ENCODE measurements at places on chromosomes 11 and 22. TPM values are rescaled to one million over a fixed set of nuclear protein-coding genes. Genes with fewer than 3 reads are reported as not detected.

MPEG1 gene
- 36.1 TPM for total RNA-seq

GDPD4 gene
- total RNA-seq, result not detected

CDC42EP2 gene
- 64.3 TPM for total RNA-seq

OLFML1 gene
- total RNA-seq, result 10.8 TPM

TMA7B gene
- total RNA-seq, result not detected

GRCh38 chr22:20058989-20059770 is 20.9 kb upstream of the DGCR8 start:
- no peak for DNase-seq
- H3K36me3 ChIP-seq, result peaks cover 99% of the 10 kb centered on the region
- H3K27me3 ChIP-seq, result no peaks in the 10 kb centered on the region
- H3K4me1 ChIP-seq, result no peaks in the 10 kb centered on the region

DNA sequence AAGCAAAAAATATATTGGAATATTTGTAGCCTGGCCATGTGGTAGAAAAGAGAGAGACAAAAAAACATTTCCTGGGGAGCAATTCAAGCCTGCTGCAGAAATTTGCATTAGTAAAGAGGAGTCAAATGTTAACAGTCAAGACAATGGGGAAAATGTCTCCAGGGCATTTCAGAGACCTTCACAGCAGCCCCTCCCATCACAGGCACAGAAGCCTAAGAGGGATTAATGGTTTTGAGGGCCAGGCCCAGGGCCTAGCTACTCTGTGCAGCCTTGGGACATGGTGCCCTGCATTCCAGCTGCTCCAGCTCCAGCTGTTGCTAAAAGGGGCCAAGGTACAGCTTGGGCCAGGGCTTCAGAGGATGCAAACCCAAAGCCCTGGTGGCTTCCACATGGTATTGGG is 46.8 kb downstream of the PGR start:
- no peaks in the 10 kb centered on the region for H3K27me3 ChIP-seq
- no peaks in the 10 kb centered on the region for H3K36me3 ChIP-seq
- H3K4me1 ChIP-seq, result no peaks in the 10 kb centered on the region
- H3K27ac ChIP-seq, result no peak overlapping the region
- H3K4me3 ChIP-seq, result no peak overlapping the region

DNA sequence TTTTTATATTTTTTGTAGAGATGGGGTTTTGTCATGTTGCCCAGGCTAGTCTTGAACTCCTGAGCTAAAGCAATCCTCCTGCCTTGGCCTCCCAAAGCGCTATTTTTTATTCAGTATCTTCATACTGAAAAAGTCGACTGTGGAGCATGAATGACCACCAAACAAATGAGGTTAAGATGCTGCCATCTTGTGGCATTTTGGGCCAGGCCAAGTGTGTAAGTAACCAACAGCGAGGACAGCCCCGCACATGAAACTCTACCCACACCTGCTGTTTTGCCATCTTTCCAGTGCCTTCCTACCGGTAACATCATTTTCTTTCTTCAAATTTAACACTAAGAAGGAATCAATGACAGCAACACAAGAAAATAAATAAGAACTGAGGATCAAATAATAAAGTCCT is 32.2 kb upstream of the AQP11 start:
- H3K4me3 ChIP-seq, result no peak overlapping the region
- no peak overlapping the region for H3K27ac ChIP-seq
- no peaks in the 10 kb centered on the region for H3K36me3 ChIP-seq
- H3K27me3 ChIP-seq, result no peaks in the 10 kb centered on the region

DNA sequence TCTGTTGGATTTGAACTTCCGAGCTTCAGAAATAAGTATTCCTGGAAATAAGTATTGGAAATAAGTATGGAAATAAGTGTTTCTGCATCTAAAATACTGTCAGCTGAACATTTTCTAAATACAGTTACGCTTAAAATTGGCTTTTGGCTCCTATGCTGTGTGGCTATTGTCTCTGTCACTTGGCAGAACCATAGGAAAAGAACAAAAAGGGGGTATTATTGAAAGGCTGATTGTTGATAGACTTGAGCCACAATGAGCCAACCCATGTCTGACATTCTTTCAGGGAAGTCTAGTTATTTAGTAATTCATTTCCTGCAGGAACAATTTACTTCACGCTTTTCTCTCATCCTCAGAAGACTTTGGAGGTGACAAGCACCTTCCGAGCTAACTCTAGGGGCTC is 32.5 kb upstream of the LARGE1 start:
- DNase-seq, result no peak
- H3K4me1 ChIP-seq, result no peaks in the 10 kb centered on the region
- no peaks in the 10 kb centered on the region for H3K27me3 ChIP-seq
- H3K4me3 ChIP-seq, result no peak overlapping the region
- H3K27ac ChIP-seq, result no peak overlapping the region

DNA sequence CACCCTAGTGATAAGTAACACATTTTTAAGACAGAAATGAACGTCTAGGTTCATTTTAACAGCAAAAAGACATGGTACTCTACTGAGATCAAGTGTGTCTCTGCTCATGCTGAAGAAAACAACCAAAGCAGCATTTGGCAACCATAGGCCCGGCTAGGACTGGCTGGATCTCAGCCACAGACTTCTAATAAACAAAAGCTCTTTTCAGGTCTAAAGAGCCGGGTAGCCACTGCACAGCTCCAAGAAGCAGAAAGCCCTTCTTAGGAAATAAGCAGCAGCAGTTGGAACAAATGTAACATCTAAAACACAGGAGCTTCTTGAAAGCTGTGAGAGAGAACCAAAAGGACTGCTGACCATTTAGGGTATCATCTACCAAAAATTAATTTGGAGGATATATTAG is 37.6 kb downstream of the PITPNB start:
- H3K4me3 ChIP-seq, result peak overlapping the region; percentile 8
- DNase-seq, result no peak
- no peaks in the 10 kb centered on the region for H3K27me3 ChIP-seq
- H3K36me3 ChIP-seq, result no peaks in the 10 kb centered on the region
- peaks cover 63% of the 10 kb centered on the region for H3K4me1 ChIP-seq

DNA sequence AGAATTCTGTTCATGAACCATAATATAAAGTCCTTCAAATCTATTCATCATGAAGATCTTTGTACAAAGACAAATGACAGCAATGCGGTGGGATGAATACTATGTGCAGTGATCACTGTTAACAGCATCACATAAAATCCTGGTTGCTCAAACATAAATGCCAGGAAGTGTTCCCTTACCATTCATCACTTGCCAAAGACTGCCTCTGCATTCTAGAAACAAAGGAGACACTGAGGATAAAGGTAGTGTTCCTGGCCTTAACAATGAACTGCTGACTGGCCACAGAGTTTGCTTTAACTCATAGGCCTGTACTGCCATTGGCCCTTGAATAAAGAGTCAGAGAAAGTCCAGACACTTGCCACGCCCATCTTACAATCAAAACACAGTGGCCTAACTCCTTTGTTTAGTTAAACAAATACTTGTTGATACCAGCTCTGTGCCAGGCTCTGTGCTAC is 29.5 kb downstream of the C2CD3 start:
- H3K27ac ChIP-seq, result no peak overlapping the region
- no peaks in the 10 kb centered on the region for H3K36me3 ChIP-seq
- no peak overlapping the region for H3K4me3 ChIP-seq
- H3K27me3 ChIP-seq, result no peaks in the 10 kb centered on the region
- no peak for DNase-seq

DNA sequence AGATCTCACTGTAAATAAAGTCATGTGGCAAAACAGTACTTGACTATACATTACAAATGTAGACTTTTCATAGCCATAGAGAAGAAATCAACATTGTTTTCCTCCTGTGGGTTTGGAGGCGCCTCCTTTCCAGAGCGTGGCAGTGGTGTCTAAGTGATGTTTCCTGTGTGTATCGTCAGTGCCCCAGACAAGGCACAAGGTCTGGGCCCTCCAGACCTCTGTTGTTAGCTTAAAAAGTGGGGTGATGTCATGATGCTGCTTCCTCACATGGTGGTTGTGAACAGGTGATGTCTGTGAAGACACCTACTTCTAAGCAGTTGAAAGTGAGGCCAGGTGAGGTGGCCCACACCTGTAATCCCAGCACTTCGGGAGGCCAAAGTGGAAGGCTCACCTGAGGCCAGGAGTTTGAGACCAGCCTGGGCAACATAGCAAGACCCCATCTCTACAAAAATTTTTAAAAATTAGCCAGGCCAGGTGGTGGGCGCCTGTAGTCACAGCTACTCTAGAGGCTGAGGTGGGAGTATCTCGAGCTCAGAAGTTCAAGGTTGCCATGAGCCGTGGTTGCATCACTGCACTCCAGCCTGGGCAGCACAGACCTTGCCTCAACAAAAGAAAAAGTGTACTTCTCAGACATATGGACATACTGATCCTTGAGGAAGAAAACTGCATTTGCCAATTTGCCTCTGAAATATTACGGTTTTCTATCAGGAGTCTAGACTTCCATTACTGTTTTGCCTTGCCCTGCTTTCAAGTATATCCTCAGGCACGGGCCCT is 15.7 kb downstream of the NUP50 start:
- H3K27ac ChIP-seq, result no peak overlapping the region
- peaks cover 92% of the 10 kb centered on the region for H3K36me3 ChIP-seq
- no peaks in the 10 kb centered on the region for H3K4me1 ChIP-seq

DNA sequence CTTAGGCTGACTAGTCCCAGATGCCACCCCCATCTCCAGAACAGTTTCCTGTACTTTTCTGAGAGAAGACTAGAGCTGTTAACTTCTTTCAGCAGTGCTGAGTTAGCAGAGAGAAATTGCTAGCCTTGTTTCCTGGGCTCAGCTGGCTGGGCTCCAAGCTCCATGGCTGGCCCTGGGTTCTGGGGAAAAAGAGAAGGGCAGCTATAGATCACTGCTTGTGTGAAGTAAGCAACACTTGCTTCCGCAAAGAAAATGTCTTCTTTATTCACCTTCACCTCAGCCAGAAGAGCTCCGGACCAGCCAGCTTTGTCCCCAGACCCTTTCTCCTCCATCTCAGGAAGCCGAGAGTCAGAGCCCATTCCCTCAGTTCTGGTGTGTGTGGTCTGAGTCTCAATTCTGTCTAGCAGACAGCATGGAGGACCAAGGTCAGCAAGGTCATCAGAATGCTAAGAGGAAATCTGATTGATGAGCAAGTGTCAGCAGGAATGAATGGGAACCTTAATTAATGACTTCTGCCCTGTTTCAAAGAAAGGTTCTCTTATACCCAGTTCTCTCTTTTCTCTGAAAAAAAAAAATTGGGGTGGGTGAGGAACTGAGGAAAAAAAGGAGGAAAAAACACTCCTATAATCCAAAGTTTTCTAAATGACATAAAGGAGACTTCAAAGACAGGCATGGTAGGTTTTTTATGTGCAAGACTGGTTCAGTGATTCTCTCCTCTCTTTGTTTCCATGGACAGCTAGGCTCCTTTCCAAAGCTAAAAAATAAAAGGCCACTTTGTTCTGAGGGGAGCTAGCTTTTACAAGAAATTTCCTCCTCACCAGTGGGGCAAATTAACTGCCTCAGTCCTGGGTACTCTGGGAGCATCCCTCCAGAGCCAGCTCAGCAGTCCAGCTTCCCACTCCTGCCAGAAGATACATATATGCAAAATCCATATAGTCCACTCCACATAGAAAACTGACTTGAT is 63.6 kb upstream of the FAM181B start:
- no peak for DNase-seq
- H3K4me3 ChIP-seq, result no peak overlapping the region
- no peak overlapping the region for H3K27ac ChIP-seq
- H3K4me1 ChIP-seq, result no peaks in the 10 kb centered on the region
- no peaks in the 10 kb centered on the region for H3K36me3 ChIP-seq

DNA sequence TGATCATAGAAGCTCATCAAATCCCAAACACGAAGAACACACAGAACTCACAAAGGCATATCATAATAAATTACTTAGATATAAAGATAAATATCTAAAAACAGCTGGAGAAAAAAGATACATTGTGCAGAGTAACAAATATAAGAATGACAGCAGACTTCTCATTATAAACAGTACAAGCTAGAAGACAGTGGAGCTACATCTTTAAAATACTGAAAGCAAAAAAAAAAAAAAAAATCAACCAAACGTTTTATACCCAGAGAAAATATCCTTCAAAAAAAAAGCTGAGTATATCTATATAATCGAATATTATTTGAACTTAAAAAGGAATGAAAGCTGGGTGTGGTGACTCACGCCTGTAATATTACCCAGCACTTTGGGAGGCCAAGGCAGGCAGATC is 90.0 kb downstream of the SBF2 start:
- no peak overlapping the region for H3K27ac ChIP-seq
- H3K36me3 ChIP-seq, result no peaks in the 10 kb centered on the region
- H3K27me3 ChIP-seq, result no peaks in the 10 kb centered on the region
- no peak overlapping the region for H3K4me3 ChIP-seq
- no peak for DNase-seq

GRCh38 chr11:75454987-75455386 is 22.0 kb upstream of the KLHL35 start:
- no peak for DNase-seq
- H3K36me3 ChIP-seq, result no peaks in the 10 kb centered on the region
- no peak overlapping the region for H3K27ac ChIP-seq
- no peak overlapping the region for H3K4me3 ChIP-seq
- H3K27me3 ChIP-seq, result peaks cover 19% of the 10 kb centered on the region

- no peak for DNase-seq
- no peak overlapping the region for H3K27ac ChIP-seq
- no peaks in the 10 kb centered on the region for H3K36me3 ChIP-seq
- H3K4me3 ChIP-seq, result no peak overlapping the region
- H3K4me1 ChIP-seq, result peaks cover 16% of the 10 kb centered on the region
Observed at GRCh38 chr11:126589492-126589803, 234.0 kb downstream of the ST3GAL4 start.

DNA sequence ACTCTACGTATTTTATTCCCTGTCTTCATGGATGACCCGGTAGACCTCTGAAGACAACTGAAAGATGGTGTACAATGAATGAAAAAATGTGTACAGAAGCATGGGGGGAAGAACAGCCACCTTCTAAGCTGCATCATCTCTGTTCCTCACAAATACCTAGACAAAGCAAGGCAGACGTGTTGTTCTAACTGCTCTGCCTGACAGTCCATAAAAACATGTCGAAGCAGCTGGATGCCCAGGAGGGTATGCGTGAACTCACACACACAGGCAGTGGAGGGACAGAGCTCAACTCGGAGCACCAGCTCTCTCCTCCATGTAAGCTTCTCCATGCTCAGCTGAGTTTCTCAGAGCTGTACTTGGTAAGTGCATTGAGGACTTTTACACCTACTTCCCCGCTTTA is 327.4 kb downstream of the CTTN start:
- H3K4me3 ChIP-seq, result no peak overlapping the region
- DNase-seq, result no peak
- H3K27me3 ChIP-seq, result no peaks in the 10 kb centered on the region
- no peaks in the 10 kb centered on the region for H3K4me1 ChIP-seq

DNA sequence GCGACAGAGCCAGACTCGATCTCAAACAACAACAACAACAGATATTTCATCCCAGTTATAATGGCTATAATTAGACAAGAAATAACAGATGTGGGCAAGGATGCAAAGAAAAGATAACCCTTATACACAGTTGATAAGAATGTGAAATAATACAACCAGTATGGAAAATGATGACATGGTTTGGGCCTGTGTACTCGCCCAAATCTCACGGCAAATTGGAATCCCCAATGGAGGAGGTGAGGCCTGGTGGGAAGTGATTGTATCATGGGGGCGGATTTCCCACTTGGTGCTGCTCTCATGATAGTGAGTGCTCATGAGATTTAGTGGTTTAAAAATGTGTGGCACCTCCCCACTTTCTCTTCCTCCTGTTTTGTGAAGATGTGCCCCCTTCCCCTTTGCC is 104.1 kb downstream of the C11orf87 start:
- no peak overlapping the region for H3K4me3 ChIP-seq
- H3K27me3 ChIP-seq, result no peaks in the 10 kb centered on the region
- no peak overlapping the region for H3K27ac ChIP-seq
- H3K4me1 ChIP-seq, result no peaks in the 10 kb centered on the region
- no peak for DNase-seq

GRCh38 chr22:24532075-24532474 is 22.9 kb downstream of the GUCD1 start:
- H3K4me1 ChIP-seq, result no peaks in the 10 kb centered on the region
- no peak overlapping the region for H3K27ac ChIP-seq
- H3K36me3 ChIP-seq, result no peaks in the 10 kb centered on the region
- DNase-seq, result no peak
- H3K27me3 ChIP-seq, result no peaks in the 10 kb centered on the region
